NCI-H748 treated with DMSO at 0.1 percent for 48 hours (cell line): ENCODE measurements at places on chromosomes 6 and 20.

GRCh38 chr20:24522452-24523330 lies 53.3 kb downstream of the SYNDIG1 start:
- DNase-seq: no peak

GRCh38 chr6:158972241-158973233 lies 27.5 kb downstream of the RSPH3 start:
- DNase-seq: peak; percentile 51

- no peak for DNase-seq
Observed at GRCh38 chr6:147911686-147912085, 403.2 kb downstream of the SAMD5 start.

GRCh38 chr6:30162265-30163089 lies 869 bp upstream of the TRIM15 start:
- DNase-seq: no peak

DNA sequence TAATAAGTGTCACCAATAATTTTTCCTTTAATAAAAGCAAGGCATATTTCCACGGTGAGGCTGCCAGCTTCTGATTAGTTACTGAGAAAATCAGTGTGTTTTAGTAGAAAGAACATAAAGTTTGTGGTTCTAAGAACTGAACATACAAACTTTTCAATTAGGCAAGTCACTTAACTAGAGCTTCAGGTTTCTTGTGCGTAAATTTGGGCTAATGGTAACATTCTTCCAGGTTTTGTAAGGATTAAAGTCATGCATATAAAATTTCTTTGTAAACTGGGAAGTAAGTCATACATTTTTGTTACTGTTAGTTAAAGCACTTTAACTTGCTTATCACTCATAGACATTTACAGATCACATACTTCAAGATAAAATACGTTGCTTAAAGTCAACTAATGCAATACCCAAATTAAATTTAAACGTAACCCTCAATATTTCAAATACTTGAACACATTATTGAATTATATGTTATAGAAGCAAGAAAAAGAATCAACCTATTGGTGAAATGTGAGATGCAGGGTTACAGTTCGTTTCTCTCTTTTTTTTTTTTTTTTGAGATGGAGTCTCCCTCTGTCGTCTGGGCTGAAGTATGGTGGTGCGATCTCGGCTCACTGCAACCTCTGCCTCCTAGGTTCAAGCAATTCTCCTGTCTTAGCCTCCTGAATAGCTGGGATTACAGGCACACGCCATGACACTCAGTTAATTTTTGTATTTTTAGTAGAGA lies 327.3 kb upstream of the NOX3 start:
- DNase-seq: no peak
